ENCODE measurements at places on chromosomes 7 and 10.

GRCh38 chr7:140334341-140335057 is 63.8 kb downstream of the SLC37A3 start:
- no peak for DNase-seq

- no peak for DNase-seq
Measured at GRCh38 chr10:112184052-112184371, 447 bp upstream of the GPAM start.

DNA sequence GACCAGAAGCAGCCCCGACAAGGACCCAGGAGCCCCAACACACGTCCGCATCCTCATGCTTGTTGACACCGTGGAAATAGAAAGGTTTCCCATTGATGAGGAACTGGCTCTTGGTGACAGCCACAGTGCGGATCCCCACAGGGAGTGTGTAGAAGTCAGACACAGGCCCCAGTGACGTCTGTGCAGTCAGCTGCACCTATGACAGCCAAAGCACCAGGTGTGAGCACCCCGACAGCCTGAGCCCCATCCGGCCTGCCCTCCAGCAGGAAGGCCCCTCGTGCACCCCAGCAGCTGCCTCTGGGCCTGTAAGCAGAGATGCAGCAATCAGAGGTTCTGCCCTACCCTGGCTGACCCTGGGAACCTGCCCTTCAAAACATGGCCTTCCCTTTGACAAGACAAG is 7.1 kb downstream of the GUSB start:
- no peak for DNase-seq

DNA sequence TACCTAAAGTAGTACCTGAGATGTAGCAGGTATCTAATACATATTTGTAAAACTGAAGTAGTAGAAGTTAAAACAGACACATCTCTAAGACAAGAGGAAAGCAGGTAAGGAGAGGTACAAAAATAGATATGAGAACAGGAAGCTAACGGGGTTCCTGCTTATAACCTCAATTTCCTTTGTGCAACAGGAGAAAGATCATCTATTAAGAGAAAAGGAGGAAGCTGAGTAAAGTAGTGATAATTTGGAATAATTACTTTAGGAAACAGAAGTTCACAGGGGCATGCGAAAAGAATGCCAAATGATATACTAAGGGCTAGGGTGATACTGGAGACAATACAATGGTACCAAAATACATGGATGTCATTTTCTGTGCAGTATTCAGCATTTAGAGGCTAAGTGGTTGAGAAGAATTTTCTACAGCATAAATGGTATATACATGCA is 108.7 kb downstream of the NRBF2 start:
- DNase-seq = no peak

GRCh38 chr10:75836064-75836463 is 404.6 kb downstream of the LRMDA start:
- DNase-seq = no peak

GRCh38 chr10:36450380-36450779 is 675.0 kb upstream of the ANKRD30A start:
- no peak for DNase-seq

DNA sequence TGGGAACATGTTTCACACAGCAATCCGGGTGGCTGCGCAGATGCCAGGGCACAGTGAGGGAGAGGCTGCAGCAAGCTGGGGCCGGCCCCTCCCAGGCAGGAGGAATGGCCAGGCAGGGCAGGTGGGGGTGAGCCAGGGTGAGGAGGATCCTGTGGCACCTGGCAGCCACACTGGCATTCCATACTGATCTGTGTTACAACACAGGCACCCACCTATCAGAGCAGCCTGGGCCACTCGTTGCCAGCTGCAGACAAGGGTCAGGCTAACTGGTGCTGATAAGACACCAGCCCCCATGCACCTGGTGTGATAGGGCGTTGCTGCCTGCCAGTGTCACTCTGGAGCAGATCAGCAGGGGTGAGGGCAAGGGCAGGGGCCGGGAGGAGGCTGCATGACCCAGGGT is 16.6 kb upstream of the RET start:
- no peak for DNase-seq

GRCh38 chr7:17176371-17177032 is 122.0 kb upstream of the AHR start:
- DNase-seq = no peak

- no peak for DNase-seq
Measured at GRCh38 chr7:131827421-131827820, 271.0 kb upstream of the PODXL start.

DNA sequence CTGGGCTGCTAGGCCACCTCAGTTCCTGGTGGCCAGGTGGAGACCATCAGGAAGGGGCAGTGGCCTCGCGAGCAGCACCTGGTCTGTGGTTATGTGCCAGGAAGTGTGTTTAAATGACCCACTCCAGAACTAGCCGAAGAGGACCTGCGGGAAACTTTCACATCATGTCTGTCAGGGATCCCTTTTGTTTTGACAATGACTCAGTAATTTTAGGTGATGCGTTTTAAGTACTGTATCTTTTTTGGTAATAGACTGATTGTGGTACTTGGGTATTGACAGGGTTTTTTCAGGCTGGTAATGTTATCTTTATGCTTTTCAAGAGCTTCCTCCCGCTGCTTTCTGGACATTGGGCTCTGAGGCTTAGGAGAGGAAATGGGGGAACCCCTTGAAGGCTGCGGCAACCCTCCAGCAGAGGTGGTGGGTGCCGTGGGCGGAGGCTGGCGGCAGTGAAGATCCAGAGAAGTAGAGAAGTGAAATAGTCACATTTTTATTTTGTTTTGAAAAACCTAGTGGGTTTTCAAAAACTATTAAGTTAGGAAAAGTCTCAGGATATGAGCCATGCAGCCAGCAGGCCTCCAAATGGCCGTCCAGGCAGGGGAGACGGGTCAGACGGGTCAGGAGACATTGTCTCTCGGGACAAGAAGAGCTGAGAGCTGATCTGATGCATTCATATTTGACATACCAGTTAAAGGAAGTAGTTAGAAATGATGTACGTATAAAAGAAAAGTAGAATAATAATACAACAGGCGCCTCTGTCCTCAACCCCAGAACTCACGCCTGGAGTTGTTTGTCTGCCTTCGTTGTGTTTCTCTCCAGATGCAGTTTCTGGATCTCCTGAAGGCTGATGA is 27.7 kb downstream of the PPP2R2D start:
- DNase-seq = no peak

DNA sequence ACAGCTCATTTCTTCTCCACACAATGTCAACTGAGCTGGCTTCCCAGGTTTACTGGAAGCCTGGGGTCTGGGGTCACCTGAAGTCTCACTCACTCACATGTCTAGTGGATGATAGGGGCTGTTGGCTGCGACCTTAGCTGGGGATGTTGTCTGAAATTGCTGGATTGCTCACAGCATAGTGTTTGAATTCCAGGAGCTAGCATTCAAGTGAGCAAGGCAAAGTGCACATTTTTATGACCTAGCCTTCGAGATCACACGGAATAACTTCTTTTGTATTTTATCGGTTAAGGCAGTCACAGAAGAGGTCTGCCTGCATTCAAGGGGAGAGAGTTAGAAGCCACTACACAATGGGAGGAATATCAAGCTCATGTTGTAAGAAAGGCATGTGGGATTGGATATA is 3.6 kb downstream of the TEX47 start:
- DNase-seq = no peak

- DNase-seq = no peak
Measured at GRCh38 chr10:90917238-90917967, 3.5 kb downstream of the ANKRD1 start.

GRCh38 chr10:6619660-6620059 is 39.6 kb upstream of the PRKCQ start:
- DNase-seq = no peak

- no peak for DNase-seq
Measured at GRCh38 chr7:47402941-47403866, 178.7 kb downstream of the TNS3 start.

DNA sequence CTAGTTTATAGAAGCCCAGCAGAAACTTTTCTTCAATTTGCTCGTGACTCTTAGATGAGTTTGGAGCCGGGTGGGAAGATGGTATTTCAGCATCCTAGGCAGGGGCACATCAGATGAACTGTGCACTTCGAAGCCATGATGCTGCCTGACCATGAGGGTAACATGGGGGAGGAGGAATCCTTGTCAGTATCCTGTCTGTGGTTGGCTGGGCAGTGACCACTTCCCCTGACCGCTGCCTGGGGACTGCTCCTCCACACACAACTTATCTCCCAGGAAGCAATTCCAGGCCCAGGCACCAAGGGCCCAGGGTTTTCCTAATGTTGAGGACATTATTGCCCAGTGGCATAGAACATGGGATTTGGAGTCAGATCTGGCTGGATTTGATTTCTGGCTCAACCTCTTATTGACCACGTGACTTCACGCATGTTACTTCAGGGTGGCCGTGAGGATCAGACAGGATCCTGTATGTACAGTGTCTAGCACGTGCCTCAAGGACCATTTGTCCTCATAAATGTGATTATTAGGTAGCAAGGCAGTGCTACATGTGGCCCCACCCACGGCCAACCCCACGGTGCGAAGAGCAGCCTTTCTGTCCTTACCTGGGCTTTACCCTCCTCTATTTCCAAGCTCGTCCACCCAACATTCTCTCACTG is 65.2 kb downstream of the PTPRE start:
- DNase-seq = no peak

DNA sequence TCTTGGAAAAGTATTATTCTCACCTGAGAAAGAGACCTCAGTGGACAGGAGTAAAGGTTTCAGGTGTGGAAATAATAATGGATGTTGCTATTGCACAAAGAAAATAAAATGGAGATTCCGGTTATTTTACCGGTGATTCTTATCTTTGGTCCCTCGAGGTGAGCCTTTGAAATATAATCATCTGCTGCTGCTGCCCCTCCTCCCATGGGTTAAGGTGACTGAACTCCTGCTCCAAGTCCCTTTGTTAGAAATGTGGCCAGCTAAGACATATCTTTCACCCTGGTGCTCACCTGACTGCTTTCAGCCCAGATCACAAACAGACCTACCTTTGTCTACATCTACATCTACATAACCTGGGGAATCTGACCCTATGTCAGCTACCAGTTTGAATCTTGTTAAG is 5.7 kb downstream of the CUBN start:
- no peak for DNase-seq

DNA sequence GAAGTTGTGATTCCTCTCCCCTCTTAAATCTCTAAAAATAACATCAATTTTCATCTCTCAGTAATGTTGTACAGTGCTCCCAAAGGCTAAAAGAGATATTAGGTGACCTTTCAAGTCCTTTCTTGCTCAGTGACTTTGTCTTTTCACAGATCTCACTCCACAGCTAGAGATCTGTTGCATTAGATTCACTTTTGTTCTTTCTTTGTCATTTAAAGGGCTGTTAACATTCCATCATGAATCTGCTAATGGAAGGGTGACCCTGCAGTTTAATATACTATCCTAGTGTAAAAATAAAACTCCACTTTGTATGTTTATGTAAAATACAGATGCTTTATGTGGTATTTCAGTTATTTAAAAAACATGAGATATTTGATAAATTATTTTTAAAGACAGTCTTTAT is 30.5 kb downstream of the GNAI1 start:
- no peak for DNase-seq

- DNase-seq = no peak
Measured at GRCh38 chr10:63058236-63058635, 74.9 kb upstream of the NRBF2 start.

GRCh38 chr10:24652381-24652957 is 71.2 kb downstream of the ARHGAP21 start:
- DNase-seq = no peak

GRCh38 chr10:61169294-61169693 is 225.3 kb upstream of the RHOBTB1 start:
- no peak for DNase-seq

- peak; percentile 67 for DNase-seq
Measured at GRCh38 chr10:33365871-33366411, 31.5 kb upstream of the NRP1 start.

- DNase-seq = no peak
Measured at GRCh38 chr10:102322914-102323313, 72.6 kb upstream of the NFKB2 start.

DNA sequence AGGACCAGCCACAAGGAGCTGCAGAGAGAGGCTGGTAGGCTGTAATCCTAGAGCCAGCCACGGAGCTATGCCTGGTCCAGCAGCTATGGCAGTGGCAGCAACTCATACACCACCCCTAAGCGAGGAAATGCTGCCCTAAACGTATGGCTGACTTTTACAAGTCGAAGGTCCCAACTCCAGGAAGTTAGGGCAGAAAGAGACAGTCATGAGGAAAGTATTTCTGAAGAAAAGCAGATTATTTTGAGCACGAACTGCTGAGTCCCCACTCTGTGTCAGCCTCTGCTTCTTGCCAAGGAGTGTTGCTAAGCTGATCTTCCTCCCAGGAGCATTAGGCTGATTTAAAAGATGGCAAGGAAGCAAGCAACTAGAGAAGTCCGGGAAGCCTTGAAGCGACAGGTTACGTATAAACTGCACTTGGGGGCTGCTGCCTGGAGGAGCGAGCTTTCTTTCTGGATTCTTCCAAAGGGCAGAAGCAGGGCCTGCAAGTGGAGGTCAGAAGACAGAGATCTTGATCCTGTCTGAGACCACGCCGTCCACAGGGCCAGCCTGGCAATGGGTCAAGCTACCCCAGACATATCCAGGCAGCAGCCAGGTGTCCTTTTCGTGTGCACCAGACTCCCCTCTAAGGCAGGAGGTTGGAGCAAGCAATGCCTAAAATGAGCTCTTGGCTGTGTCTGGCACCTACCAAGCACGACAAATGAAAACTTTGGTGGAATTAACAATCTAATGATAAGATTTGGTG is 39.4 kb downstream of the PLXNA4 start:
- no peak for DNase-seq

DNA sequence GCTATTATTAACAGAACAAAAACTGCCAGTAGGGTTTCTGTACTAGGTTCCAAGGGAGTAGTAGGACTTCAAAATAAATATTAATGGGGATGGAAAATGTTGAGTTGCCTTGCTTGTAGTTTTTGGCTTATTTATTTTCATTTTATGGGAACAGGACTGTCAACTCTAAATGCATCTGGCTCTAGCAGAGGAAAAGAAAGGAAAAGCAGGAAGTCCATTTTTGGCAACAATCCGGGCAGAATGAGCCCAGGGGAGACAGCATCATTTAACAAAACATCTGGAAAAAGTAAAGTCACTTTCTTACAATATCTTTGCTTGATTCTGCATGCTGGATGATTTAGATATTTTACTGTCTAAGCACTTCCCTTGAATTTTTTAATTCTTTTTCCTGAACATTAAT is 69.4 kb downstream of the NOC3L start:
- no peak for DNase-seq

GRCh38 chr7:134480730-134481129 is 21.8 kb upstream of the AKR1B1 start:
- no peak for DNase-seq

DNA sequence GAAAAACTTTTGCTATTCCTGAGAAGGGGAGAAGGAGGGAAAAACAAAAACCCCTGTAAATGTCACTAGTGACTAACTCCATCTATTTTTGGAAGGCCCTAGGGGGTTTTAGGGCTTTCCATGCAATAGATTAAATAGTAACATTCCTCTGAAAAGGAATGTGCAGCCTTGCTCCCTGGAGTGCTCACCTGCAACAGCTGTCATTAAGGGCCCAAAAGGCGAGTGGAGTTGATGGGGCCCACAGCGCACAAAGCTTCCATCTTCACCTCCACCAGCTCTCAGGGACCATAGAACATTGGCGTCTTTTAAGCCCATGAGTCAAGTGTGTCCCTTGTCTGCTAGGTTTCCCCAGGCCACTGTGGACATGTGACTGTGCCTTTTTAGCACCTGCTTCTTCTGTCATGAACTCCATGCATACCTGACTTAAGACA is 58.0 kb upstream of the IL6 start:
- DNase-seq = no peak

Data from AG09319 (cell line).